ENCODE measurements at places on chromosomes 6 and 20. TPM values are rescaled to one million over a fixed set of nuclear protein-coding genes. Genes with fewer than 3 reads are reported as not detected.

Gene PAK5
- total RNA-seq: not detected

Gene PACRG
- total RNA-seq: 2.1 TPM

Gene CAP2
- 3.2 TPM for total RNA-seq

Gene LTA
- total RNA-seq: not detected

Gene MCHR2
- not detected for total RNA-seq

Gene ABCC10
- 11.3 TPM for total RNA-seq

Gene GOPC
- 39.5 TPM for total RNA-seq

Gene ZSWIM1
- 2.4 TPM for total RNA-seq

Gene NDUFAF4
- 32.8 TPM for total RNA-seq

Gene MDFI
- total RNA-seq: 113 TPM

Gene ADRM1
- 152 TPM for total RNA-seq

Gene CFAP206
- total RNA-seq: 0.48 TPM

Gene TBC1D22B
- total RNA-seq: 7.2 TPM

Gene SULF2
- 210 TPM for total RNA-seq

Gene PTCRA
- not detected for total RNA-seq

Gene SYCP2L
- 0.48 TPM for total RNA-seq

Gene GSTA3
- total RNA-seq: not detected

Gene C2
- 0.96 TPM for total RNA-seq

Gene ADGRB3
- under 0.01 TPM for total RNA-seq

Gene ATP5F1E
- 22.6 TPM for total RNA-seq

Gene BPI
- not detected for total RNA-seq

Gene MYBL2
- 0.21 TPM for total RNA-seq

Gene MAP7
- 28.7 TPM for total RNA-seq

Gene WFDC2
- total RNA-seq: 0.96 TPM

Gene MYH7B
- not detected for total RNA-seq

Gene MYB
- 0.24 TPM for total RNA-seq

Gene FBXO9
- total RNA-seq: 27.7 TPM

Gene NKAIN4
- total RNA-seq: 1.2 TPM

Gene REM1
- not detected for total RNA-seq

Gene HFE
- total RNA-seq: 5.5 TPM

Gene SIRPA
- total RNA-seq: 15.9 TPM

Gene MATN4
- not detected for total RNA-seq

Gene ZNF165
- total RNA-seq: 2.3 TPM

Gene NTSR1
- total RNA-seq: not detected

Gene HCRTR2
- not detected for total RNA-seq

Gene TTLL9
- not detected for total RNA-seq

Gene STMND1
- not detected for total RNA-seq
